NCI-H1930 (cell line): ENCODE measurements at places on chromosomes 3 and 15.

DNA sequence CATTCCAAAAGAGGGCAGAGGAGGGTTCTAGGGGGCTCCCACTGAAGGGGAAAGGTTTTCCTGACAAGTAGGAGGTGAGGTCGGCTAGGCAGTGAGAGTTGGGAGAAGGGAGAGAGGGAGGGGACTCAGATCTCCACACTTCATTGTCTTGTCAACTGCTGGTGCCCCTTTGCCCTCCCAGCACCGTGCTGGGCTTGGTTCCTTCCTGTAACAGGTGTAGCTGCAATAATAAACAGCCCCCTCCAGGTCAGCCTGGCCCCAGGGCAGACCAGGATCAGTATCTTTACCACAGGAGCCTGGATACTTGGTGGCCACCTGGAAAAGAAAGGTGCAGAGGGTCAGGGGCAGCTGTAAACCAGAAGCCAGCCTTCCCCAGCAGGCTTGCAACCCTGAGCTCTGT lies 2.9 kb upstream of the KCTD6 start:
- no peak for DNase-seq

- DNase-seq, result no peak
Observed at GRCh38 chr15:48940508-48940907, 23.2 kb downstream of the SHC4 start.

DNA sequence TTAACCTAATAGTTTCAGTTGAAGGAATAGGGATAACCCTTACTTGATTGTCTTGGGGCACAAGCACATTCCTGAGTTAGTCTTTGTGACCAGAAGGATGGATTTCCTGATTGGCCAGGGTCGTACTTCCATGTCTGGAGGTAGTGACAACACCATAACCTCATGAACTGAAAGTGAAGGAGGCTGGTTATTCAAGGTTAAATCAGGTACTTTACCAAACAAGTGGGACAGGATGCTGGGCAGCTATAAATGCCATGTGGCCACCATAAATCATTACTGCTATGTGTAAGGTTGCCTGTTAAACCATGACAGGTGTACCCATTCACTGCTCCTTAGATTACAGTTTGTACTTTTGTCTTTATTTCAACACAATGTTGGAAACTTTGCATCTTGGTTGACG lies 128.3 kb upstream of the SAMMSON start:
- DNase-seq, result no peak

- no peak for DNase-seq
Observed at GRCh38 chr3:9165421-9165820, 84.0 kb downstream of the SRGAP3 start.

DNA sequence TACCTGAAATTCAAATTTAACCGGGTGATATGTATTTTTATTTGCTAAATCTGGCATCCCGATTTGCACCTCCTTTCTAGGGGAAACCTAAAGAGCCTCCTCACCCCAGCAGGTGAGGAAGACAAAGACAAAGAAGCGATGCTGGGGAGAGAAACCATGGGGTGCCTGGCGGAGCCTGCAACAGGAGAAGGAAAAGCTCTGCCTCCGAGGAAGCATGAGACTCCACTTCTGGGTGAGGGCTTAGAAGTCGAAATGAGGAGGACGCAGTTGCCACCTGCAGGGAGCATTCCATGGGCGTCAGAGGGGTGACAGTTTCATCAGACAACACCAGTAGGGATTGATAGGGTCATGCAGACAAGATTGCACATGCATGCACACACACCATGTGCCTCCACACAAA lies 30.5 kb upstream of the LYZL4 start:
- DNase-seq, result no peak

DNA sequence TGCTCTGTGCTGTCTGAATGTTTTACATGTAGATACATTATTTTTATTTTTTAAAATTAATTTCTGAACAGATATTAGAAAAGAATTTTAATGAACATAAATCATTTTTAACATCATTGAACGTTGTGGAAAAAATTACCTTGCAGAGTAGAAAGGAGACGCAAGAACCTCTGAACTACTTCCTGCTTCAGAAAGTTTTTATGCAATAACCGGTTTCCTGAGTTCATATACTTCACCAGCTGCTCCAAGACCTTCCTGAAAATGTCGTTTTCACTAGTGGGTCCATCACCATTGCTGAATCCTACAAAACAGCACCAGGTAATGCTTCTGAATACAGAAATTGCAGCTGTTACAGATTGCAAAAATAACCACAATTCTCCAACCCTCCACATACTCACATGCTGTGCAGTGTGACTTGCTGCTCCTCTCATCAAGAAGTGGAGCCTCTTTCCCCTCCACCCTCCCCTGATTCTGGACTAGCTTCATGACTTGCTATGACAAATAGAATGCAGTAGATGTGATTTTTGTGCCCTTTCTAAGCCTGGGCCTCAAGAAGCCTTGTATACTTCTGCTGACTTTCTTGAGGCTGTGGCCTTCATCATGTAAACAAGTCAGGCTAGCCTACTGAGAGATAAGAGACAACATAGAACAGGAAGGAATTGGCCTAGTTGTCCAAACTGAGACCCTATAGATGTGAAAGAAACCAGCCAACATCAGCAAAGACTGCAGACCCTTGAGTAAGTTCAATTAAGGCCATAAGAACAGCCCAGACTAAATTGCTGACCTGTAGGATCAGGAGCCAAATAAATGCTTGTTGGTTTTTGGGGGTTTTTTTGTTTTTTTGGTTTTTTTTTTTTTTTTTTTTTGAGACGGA lies 80.4 kb downstream of the TRANK1 start:
- no peak for DNase-seq

GRCh38 chr3:194373899-194374298 lies 4.4 kb upstream of the LRRC15 start:
- no peak for DNase-seq

GRCh38 chr3:64901522-64901885 lies 213.7 kb upstream of the ADAMTS9 start:
- DNase-seq, result no peak

DNA sequence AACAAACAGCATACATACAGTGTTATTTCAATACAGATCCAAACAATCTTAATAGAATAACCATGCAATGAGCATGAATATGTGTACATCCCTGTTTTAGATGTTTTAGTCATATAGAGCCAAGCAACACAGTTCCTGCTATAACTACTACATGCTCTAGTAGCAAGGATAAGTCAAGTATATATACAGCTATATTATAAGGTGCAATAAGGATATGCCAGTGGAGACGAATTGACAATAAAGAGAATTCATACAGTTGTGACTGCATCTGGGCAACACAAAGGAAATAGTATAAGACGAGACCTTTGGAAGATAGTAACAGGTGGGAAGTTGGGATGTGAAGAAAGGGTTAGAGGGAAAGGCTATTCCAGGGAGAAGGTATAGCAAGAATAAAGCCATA lies 103.4 kb downstream of the TPRG1 start:
- DNase-seq, result no peak

- DNase-seq, result no peak
Observed at GRCh38 chr3:112773864-112774263, 72.8 kb downstream of the CD200R1L start.

- no peak for DNase-seq
Observed at GRCh38 chr15:91871837-91872236, 18.3 kb downstream of the SLCO3A1 start.
